ENCODE measurements at places on chromosomes 16 and 17.

DNA sequence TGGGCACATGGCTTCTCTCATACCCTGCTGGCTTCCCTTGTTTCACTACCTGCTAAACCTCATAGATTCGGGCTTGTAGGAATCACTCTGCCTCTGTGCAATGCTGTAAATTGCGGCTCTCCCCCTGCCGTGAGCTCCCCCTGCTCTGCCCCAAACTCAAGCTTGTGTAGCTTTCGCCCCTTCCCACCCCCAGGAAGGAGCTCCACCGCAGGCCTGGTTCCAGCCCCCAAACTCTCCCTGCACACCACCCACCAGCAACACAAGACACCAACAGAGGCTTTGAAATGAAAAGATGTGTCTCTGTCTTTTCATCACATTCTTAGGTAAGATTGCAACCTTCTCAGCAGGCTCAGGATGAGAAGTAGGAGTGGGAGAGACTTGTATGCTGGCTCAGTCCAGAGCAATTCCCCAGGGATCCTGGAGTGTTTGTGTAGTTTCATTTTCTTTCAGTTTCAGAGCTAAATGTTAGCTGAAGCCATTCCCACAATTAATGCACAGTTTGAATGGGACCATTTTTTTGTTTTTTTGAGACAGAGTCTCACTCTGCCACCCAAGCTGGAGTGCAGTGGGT lies 14.2 kb downstream of the CX3CL1 start:
- DNase-seq = no peak

DNA sequence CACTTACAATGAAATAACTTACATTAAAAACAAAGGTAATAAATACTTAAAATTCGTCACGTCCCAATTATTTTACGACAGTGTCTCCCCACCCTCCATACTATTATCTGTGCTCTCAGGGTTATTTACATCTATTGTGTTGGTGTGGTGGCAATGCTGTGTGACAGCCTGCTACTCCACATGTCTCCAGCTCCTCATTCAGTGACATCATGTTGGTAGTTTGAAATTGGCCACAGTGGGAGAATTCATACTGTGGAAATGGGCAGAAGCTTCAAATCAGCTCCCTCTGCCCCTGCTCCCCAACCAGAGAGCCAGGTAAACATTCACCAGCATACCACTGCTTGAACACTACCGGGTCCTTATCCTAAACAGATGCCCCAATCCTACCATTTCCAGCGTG lies 6.3 kb downstream of the TNS4 start:
- DNase-seq = no peak

DNA sequence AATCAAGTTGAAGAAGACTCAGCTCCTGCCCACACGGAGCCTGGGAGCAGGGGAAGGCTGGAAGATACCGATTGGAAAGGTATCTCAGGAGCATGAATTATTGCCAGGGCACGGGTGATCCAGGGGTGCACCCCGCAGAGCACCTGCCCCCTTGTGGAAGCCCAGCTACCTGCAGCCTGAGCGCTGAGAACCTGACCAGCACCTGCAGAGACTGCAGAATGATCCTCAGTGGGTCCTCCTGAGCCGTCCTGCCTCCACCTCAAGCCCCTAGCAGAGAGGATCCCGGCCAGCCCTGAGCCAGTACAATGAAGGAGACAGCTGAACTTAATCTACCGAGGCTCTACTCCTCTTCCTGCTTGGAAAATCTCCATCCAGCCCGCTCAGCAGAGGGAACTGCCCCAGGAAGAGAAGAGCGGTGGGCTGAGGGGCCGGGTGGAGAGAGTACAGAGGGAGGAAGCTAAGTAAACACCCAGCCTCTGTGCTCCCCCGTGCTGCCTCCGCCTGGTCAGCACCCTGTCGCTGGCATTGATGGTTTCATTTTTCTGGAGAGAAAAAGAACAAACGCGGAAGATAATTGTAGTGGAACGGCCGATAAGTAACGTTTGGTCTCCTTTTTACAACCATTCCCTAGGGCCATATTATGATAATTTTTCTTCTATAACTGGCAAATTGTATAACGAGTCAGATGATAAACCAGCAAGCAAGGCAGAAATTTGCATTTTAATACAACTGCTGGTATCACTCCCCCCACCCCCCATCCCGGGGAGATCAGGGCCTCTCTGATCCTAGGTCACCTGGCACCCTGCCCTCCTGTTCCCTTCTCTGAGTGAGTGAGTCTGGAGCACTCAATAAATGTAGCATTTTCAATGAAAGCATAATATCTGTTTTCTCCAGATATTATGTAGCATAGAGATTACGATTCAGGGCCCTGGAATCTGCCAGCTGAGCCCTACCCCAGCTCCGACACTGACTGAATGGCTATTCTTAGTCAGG lies 204.5 kb upstream of the RPL38 start:
- peak; percentile 7 for DNase-seq

DNA sequence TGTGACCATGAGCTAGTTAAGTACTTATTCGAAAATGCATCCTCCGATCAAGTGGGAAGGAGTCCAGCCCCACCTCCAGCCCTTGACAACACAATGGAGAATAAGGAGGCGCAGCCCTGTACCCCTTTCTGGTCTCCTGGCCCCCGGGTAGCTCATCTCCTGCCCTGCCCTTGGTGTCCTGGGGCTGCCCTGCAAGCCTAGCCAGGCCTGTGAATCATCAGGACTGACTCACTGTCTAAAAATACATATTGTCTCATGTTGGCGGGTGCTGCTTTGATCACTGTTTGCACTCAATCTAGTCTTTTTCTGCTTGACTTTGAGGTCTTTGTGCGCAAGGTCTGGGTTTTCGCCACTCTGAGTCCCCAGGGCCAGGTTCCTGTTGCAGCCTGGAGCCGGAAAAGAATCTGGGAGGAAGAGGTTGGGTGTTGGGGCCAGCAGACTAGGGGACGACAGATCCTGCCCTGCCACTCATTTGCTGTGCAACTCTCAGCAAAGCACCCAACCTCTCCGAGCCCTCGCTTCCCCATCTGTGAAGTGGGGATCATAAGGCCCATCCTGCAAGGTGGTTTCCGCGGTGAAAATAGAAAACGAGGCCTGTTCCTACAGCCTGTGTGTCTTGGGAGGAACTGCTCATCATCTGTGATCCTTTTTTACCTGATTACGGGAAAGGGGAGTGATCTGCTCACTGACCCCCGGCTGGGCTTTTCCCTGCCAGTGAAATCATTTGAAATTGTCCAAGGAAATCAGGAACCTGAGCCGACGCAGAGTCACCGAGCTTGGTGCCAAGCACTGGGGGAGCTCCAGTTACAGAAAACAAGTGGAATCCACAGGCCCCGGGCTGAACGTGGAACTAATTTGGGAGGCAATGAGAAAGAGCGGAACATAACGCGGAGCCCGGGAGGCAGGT lies 230.4 kb downstream of the PARN start:
- DNase-seq = no peak

GRCh38 chr17:39083270-39083669 lies 68.2 kb downstream of the PLXDC1 start:
- DNase-seq = no peak

- no peak for DNase-seq
These were observed 23.9 kb upstream of the CAPNS2 start for GRCh38 chr16:55542459-55543082.

DNA sequence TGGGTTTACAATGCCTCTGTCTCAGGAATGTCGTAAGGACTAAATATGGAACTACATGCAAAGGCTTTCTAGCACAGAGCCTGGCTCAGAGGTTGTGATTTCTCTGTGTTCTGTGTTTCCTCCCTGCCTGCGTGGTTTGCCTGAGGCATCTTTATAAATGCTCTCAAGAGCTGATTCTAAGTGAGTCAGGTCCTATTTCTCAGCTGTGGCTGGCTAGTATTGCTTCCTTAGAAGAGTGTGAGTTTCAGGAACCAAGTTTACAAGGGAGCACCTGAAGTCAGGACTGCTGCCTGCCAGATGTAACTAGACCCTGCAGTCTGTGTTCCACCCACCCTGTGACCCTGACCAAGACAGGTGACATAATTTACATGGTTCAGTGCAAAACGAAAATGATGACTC lies 8.0 kb upstream of the CCL1 start:
- DNase-seq = no peak

DNA sequence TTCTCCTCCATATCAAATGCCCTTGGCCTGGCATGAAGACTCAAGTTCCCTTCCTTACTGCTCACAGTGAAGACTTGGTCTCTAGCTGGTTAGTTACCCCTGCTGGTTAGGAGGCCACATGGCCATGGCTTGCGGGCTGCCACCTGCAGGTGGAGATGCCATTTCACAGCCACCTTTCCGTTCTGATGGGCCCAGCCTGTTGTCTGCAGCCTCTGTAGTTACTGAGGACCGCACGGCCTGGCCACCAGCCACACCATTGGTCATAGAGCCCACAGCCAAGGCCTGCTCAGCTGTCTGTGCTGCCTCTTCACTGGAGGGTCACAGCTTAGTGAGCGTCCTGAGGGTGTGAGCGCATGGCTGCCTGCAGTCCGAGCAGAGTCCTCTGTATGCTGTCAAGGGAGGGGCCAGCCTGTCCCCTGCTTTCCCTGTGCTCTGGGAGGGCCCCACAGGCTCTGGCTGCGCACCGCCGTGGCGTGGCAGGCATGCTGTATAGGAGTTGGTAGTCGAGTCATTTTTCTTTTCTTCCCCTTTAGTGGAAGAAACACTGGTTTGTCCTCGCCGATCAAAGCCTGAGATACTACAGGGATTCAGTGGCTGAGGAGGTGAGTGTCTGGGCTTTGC lies 59.2 kb downstream of the PLD6 start:
- DNase-seq = no peak

- no peak for DNase-seq
These were observed 6.2 kb upstream of the CD300LG start for GRCh38 chr17:43840814-43841213.

DNA sequence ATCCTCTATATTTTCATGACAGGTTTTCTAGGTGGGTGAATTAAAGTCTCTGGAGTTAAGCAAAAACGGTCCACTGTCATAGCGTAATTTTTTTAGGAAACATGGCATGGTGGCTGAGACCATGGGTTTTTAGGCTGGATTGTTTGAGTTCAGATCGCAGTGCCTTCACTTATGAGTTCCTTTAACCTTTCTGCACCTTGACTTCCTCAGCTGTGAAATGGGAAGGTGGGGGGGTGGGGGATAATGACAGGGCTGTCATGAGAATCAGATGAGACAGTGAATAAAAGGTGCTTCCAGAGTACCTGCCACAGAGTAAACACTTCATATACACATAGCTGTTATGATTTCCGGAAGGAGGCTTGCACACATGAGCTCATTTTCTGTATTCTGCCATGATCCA lies 11.8 kb downstream of the PRCD start:
- DNase-seq = no peak

GRCh38 chr17:80415626-80416137 lies 715 bp downstream of the ENDOV start:
- DNase-seq = no peak

DNA sequence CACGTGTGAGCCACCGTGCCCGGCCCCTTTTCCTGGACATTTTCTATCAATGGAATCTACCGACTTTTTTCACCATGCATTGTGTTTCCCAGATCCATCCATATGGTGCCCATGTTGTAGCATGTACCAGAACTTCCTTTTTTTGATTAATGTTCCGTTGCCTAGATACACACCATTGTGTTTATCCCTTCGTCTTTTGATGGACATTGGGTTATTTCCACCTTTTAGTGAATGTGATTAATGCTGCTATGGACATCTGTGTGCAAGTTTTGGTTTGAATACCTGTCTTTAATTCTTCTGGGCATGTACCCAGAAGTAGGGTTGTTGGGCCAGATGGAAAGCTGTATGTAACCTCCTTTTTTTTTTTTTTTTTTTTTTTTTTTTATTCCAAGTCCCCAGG lies 79.8 kb downstream of the NT5M start:
- DNase-seq = no peak

DNA sequence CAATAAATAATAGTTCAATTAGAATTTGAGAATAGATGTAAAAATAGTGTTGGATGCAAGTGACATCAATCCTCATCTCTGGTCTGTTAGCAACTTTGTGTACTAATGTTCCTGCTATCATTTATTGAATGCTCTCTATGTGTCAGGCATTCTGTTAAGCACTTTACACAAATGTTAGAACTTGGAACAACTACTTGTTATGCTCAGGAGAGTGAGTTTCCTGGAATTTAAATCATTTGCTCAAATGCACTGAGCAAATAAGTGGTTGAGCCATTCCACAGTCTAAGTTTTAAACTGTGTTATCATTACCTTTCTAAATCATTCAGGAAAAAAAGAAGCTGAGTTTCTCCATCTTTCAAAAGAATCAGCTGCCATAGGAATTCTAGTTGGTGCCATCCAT lies 1327.3 kb upstream of the GOT2 start:
- no peak for DNase-seq

DNA sequence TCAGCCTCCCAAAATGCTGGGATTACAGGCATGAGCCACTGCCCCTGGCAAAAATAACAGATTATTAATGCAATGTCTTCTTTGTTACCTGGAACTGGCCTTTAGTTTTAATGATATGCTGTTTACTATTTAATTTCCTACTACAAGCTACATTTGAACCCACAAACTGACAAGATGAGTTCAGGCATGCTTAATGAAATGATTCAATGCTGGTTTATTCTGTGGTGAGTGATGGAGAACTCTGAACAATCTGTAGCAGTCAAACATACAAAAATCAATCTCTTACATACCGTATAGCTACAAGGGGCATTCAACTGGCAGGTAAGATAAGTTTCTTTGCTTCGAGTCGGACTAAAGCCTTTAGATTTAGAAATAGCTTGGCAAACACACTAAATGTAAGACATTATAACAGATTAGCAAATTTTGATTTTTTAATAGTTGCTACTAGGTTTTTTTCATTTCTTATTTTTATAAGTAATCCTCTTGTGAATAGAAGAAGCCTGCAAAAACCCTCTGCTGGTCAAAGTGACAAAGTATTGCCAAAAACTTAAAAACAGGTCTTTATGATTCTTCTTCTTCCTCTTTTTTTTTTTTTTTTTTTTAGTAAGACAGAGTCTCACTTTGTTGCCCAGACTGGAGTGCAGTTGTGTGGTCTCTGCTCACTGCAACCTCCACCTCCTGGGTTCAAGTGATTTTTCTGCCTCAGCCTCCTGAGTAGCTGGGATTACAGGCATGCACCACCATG lies 138.5 kb downstream of the SSH2 start:
- no peak for DNase-seq

DNA sequence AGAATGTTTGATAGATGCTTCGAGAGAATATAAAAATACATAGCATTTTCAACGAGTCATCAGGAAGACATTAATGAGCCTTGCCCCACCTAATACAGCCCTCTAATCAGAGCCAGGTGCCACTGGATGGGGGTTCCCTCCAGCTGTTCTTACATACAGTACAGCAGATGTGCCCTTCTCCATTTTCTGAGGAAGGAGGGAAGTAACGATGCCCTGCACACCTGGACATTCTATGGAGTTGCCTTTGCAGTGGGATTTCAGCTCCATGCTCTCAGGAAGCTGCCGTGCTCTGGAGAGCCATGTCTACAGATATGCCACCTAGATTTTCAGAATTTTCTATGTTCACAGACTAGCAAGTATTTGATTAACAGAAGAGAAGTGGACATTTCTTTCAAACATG lies 36.3 kb downstream of the CDRT15 start:
- no peak for DNase-seq

GRCh38 chr17:6936370-6937028 lies 59.4 kb upstream of the ALOX12 start:
- no peak for DNase-seq

GRCh38 chr16:78505544-78506366 lies 406.3 kb downstream of the WWOX start:
- DNase-seq = no peak

Data from HAP-1 (cell line).